Fibroblast of skin of abdomen (primary cell): ENCODE measurements at places on chromosomes 3 and 15.

- peak; percentile 90 for DNase-seq
These were observed 1.9 kb downstream of the TBC1D2B start for GRCh38 chr15:78075490-78076230.

GRCh38 chr3:37609181-37610110 is 252.2 kb upstream of the CTDSPL start:
- DNase-seq, result no peak

GRCh38 chr3:130258532-130258952 is 86.9 kb upstream of the COL6A5 start:
- no peak for DNase-seq

- DNase-seq, result no peak
These were observed 142.5 kb downstream of the HCN4 start for GRCh38 chr15:73226093-73226814.

DNA sequence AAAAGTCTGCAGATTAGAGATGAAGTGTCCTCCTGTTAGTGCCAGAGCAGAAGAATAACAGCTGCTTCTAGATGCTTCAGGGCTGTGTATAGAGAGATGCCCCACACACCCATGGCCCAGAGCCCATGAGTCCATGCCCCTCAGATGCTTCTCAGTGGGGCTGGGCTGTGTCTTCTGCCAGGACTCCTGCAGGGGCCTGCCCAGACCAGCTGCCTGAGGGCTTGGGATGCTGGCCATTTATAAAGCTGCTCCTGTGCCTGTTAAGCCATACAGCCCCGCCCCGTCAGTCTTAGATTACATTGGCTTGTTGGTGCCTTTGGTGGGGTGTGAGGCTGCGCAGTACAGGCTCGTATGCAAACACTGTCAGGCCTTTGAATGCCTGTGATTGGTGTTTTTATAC is 318.0 kb upstream of the CTDSPL start:
- no peak for DNase-seq

DNA sequence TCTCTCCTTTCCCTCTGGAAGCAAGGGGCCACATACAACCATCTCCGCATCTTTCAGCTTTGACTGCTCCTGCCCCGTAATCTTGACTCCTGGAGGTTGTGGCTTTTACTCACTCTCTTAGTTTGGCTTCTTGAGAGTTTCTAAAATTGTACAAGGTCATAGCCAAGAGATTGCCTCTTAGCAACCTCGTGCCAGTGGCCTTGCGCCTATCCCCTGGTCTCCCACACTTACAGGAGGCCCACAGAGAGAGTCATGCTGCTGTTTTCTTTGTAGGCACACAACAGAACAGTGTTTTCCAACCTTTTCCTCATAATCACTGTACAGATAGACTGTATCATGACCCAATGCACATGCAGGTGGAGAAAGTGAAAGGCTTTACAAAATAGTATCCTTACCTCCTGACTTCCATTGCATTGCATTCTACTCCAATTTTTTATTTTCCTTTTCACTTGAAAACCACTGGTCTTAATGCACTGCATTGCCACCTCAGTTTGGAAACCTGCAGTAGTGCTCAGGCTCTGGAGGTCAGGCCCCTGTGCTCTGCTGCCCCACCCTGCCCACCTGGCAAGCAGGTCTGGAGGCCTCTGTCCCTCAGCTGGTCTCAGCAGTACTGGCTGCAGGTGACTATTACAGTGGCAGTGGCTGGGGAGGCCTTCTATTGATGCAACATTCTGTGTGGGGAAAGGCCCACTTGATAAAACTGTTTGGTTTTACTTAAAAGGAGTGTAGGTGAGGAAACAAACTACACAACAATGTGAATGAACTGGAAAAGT is 156.2 kb downstream of the DNAJB8 start:
- no peak for DNase-seq

GRCh38 chr3:177146646-177147045 is 50.6 kb downstream of the TBL1XR1 start:
- DNase-seq, result peak; percentile 68

GRCh38 chr3:159634483-159634882 is 354.2 kb upstream of the IL12A start:
- DNase-seq, result peak; percentile 80

DNA sequence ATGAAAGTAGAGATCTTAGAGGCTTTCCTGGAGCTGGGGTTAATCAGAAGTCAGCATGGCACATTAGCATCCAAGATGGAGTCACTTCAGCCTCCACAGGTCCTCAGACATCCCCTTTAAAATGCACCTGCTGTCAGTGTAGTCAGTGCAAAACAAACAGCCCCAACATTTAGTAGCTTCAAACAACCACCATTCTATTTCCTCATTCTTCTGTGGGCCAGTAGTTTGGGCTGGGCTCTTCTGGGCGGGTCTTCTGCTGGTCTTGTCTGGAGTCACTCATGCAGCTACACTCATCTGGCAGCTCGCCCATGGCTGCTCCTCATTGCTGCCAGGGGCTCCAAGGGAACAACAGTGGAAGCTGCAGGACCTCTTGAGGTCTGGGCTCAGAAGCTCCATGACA is 99.9 kb downstream of the TLE3 start:
- DNase-seq, result peak; percentile 49

DNA sequence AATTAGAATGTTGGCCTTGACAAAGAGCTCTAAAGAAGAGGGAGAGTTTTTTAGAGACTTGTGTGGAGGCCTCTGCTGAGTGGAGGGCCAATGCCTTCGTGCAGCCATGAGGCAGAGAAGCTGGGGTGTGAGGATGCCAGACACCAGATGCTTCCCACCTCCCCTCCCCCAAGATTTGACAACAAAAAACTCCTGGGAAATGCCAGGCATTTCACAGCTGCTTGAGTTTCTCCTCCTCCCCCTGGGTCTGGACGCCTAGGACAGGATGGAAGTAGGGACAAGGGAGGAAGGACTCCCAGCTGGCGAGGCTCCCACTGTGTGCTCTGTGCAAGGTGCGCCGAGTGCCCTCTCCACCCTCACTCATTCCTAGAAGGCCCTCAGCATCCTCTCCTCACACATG is 20.1 kb downstream of the TGM4 start:
- peak; percentile 49 for DNase-seq
